A673 (cell line): ENCODE measurements at places on chromosomes 7 and 10. TPM values are rescaled to one million over a fixed set of nuclear protein-coding genes. Genes with fewer than 3 reads are reported as not detected.

- H3K4me3 ChIP-seq = no peak overlapping the region
- no peaks in the 10 kb centered on the region for H3K36me3 ChIP-seq
- DNase-seq = no peak
- no peak overlapping the region for H3K27ac ChIP-seq
- no peaks in the 10 kb centered on the region for H3K27me3 ChIP-seq
- no peaks in the 10 kb centered on the region for H3K4me1 ChIP-seq
Observed at GRCh38 chr10:60414111-60414510, 24.4 kb upstream of the ANK3 start.

DNA sequence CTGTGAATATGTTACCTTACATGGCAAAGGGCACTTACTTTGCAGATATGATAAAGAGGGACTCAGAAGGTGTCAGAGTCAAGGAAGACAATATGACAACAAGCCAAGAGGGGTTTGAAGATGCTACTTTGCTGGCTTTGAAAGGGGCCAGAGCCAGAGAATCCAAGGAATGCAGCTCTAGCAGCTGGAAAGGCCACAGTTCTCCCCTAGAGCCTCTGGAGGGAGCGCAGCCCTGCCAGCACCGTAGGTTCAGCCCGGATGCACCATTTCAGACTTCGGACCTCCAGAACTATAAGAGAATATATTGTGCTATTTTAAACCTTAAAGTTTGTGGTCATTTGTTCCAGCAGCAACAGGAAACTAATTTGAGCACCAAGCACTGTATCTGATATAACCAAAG lies 32.9 kb upstream of the WDR11 start:
- H3K27ac ChIP-seq = no peak overlapping the region
- H3K4me1 ChIP-seq = no peaks in the 10 kb centered on the region
- no peak overlapping the region for H3K4me3 ChIP-seq
- no peaks in the 10 kb centered on the region for H3K36me3 ChIP-seq

- no peaks in the 10 kb centered on the region for H3K27me3 ChIP-seq
- H3K36me3 ChIP-seq = no peaks in the 10 kb centered on the region
- no peak overlapping the region for H3K4me3 ChIP-seq
- peaks cover 15% of the 10 kb centered on the region for H3K4me1 ChIP-seq
Observed at GRCh38 chr10:12476656-12477055, 127.3 kb downstream of the CAMK1D start.

GRCh38 chr7:80106498-80107113 lies 28.0 kb upstream of the GNAI1 start:
- H3K27me3 ChIP-seq = no peaks in the 10 kb centered on the region
- no peaks in the 10 kb centered on the region for H3K4me1 ChIP-seq
- peak; percentile 28 for DNase-seq
- no peaks in the 10 kb centered on the region for H3K36me3 ChIP-seq
- no peak overlapping the region for H3K4me3 ChIP-seq

- H3K4me3 ChIP-seq = no peak overlapping the region
- H3K27ac ChIP-seq = no peak overlapping the region
- H3K36me3 ChIP-seq = no peaks in the 10 kb centered on the region
- H3K4me1 ChIP-seq = no peaks in the 10 kb centered on the region
Observed at GRCh38 chr7:92685136-92686042, 95.2 kb upstream of the FAM133B start.

GRCh38 chr7:42924223-42924838 lies 7.6 kb downstream of the PSMA2 start:
- H3K4me1 ChIP-seq = peaks cover 5% of the 10 kb centered on the region
- no peak overlapping the region for H3K4me3 ChIP-seq
- H3K27ac ChIP-seq = no peak overlapping the region
- H3K27me3 ChIP-seq = no peaks in the 10 kb centered on the region
- DNase-seq = no peak

DNA sequence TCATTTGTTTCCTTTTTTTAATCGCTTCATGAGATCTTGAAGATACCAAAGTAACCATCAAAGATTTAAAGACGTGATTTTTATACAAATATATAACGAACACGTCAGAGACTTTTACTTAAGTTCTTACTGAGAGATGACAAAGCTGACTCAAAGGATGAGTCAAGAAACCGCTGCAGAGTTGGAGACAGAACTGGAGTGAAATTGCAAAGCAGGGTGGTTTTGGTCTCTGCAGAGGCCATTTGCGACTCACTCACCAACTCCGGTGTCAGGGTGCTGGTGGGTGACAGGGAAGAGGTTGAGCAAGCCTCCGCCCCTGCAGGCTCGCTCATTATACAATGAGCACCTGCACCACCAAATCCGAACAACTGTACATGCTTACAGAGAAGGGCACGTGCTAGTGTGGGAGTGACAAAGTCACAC lies 75.2 kb downstream of the DNAJB6 start:
- no peak overlapping the region for H3K4me3 ChIP-seq
- H3K27ac ChIP-seq = no peak overlapping the region
- no peaks in the 10 kb centered on the region for H3K27me3 ChIP-seq
- peaks cover 3% of the 10 kb centered on the region for H3K36me3 ChIP-seq
- no peak for DNase-seq

- no peaks in the 10 kb centered on the region for H3K36me3 ChIP-seq
- no peak for DNase-seq
- H3K27ac ChIP-seq = no peak overlapping the region
- H3K4me3 ChIP-seq = no peak overlapping the region
- H3K4me1 ChIP-seq = no peaks in the 10 kb centered on the region
- no peaks in the 10 kb centered on the region for H3K27me3 ChIP-seq
Observed at GRCh38 chr10:44935966-44936295, 23.7 kb upstream of the RASSF4 start.

DNA sequence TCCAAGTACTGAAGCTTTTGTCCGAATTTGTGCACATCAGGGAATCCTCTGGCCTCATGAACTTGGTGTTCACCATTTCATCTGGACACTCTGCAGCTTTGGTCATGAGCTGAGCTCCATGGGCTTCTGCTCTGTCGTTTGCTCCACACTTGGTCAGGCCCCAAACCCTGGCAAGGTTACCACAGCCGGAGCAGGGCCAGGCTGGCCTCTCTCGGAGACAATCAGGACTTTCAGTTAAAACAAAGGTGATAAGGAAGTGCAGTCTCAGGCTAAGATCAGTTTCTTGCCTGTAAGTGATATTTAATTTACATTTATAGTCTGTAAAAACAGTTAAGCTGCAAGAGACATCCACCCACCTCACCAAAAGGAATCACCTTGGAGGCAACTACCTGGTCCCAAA lies 558.9 kb downstream of the PARD3 start:
- H3K27ac ChIP-seq = no peak overlapping the region
- no peak overlapping the region for H3K4me3 ChIP-seq
- no peak for DNase-seq
- H3K4me1 ChIP-seq = peaks cover 9% of the 10 kb centered on the region
- H3K27me3 ChIP-seq = no peaks in the 10 kb centered on the region
- no peaks in the 10 kb centered on the region for H3K36me3 ChIP-seq

- peaks cover 6% of the 10 kb centered on the region for H3K36me3 ChIP-seq
- peaks cover 3% of the 10 kb centered on the region for H3K4me1 ChIP-seq
- no peak overlapping the region for H3K27ac ChIP-seq
- H3K27me3 ChIP-seq = no peaks in the 10 kb centered on the region
Observed at GRCh38 chr10:102347236-102347828, 48.2 kb upstream of the NFKB2 start.

DNA sequence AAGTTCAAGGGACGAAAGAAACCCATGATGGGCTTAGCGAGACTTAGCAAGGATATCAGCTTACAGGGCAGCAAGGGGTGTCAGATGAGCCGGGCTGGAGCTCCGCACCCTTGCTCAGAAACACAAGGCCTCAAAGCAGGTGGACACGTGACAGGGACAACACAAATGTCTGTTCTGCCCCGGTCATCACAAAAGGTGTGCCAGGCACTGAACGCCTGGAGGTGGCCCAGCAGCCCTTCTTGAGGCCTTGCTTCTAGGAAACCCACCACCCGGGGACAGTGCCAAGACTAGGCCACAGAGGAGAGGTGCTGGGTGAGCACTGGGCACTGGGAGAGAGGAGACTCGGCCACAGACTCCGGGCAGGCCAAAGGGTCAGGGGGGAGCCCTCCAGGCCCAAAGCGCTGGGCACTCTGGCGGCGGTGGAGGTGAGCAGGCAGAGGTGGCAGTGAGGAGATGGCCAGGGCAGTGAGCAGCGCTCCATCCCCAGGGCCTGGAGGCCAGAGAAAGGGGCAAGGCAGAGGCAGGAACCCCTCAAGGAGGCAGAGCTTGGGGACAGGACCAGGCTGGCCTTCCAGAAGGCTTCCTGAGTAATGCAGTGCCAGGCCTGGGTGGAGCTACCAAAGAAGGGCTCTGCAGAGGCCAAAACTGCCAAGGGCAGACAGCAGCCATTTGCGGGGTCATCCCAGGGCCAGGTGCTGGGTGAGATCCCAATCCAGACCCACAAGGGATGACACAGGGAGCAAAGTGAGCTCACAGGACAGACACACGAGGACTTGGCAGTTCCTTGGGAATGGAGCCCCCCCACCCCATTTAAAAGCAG lies 22.7 kb downstream of the EBF3 start:
- peaks cover 12% of the 10 kb centered on the region for H3K4me1 ChIP-seq
- no peak for DNase-seq
- no peak overlapping the region for H3K4me3 ChIP-seq
- H3K36me3 ChIP-seq = peaks cover 38% of the 10 kb centered on the region
- no peak overlapping the region for H3K27ac ChIP-seq

DNA sequence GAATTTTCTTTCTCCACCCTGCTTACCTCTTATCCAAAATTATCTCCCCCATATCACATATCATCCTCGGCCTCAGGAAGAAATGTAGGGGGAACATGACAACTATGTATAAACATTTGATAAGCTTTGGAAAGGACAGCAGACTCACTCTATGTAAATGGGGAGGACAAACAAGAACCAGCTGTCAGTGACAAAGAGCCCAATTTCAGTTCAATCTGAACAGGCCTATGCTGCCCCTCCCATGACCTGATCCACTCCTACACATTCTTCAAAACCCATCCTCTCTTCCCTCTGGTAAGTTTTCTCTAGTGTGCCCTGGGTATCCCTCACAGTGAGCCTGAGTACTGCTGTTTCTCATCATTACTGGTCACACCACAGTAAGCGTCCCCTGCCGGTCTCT lies 20.8 kb downstream of the FZD9 start:
- no peaks in the 10 kb centered on the region for H3K4me1 ChIP-seq
- H3K27me3 ChIP-seq = no peaks in the 10 kb centered on the region
- no peak overlapping the region for H3K4me3 ChIP-seq
- H3K27ac ChIP-seq = no peak overlapping the region
- peaks cover 77% of the 10 kb centered on the region for H3K36me3 ChIP-seq
- DNase-seq = no peak

- H3K4me3 ChIP-seq = no peak overlapping the region
- no peaks in the 10 kb centered on the region for H3K4me1 ChIP-seq
- no peaks in the 10 kb centered on the region for H3K27me3 ChIP-seq
- no peaks in the 10 kb centered on the region for H3K36me3 ChIP-seq
- H3K27ac ChIP-seq = no peak overlapping the region
Observed at GRCh38 chr10:133461027-133461426, 7.3 kb downstream of the SCART1 start.

DNA sequence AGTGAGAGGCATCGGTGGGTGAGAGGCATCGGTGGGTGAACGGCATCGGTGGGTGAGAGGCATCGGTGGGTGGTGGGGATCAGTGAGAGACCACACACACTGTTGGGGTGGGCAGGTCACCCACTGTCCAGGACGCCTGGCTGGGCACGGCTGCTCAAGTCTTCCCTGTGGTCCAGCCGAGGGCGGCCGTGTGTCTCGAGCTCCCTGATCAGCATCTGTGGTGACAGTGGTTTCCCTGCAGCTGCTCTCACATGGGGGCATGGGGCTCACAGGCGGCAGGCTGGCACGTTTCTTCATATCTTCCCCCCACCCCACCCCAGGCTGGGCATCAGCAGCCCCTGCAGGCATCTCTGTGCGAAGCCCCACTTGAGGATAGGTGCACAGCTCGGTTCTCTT lies 78.2 kb downstream of the NKX6-2 start:
- H3K4me1 ChIP-seq = no peaks in the 10 kb centered on the region
- no peak for DNase-seq
- H3K27me3 ChIP-seq = no peaks in the 10 kb centered on the region
- no peak overlapping the region for H3K4me3 ChIP-seq
- H3K27ac ChIP-seq = no peak overlapping the region
- H3K36me3 ChIP-seq = no peaks in the 10 kb centered on the region

- no peak for DNase-seq
- no peak overlapping the region for H3K4me3 ChIP-seq
- no peaks in the 10 kb centered on the region for H3K36me3 ChIP-seq
- peaks cover 19% of the 10 kb centered on the region for H3K4me1 ChIP-seq
Observed at GRCh38 chr10:110458266-110458920, 39.3 kb upstream of the DUSP5 start.

DNA sequence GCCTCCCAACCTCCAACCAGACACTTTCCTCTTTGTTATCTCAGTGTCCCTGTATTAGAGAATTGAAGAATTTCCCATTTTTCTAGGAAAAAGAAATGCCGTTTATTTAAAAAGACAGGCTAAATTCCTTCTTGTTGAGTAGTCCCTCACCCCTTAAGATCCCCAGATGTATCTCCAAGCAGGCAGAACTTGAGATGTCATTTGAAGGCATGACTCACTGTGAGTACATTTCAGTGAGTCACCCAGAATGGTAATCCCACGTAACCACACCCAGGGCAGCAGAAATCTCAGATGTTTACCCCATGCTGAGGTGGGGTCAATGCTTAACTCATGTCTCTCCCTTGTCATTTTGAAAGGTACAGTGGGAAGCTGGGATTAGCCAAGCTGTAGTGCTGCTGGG lies 4.4 kb downstream of the ZNF655 start:
- H3K27me3 ChIP-seq = no peaks in the 10 kb centered on the region
- DNase-seq = peak; percentile 74
- H3K27ac ChIP-seq = no peak overlapping the region
- peaks cover 64% of the 10 kb centered on the region for H3K36me3 ChIP-seq
- no peak overlapping the region for H3K4me3 ChIP-seq
- no peaks in the 10 kb centered on the region for H3K4me1 ChIP-seq

DNA sequence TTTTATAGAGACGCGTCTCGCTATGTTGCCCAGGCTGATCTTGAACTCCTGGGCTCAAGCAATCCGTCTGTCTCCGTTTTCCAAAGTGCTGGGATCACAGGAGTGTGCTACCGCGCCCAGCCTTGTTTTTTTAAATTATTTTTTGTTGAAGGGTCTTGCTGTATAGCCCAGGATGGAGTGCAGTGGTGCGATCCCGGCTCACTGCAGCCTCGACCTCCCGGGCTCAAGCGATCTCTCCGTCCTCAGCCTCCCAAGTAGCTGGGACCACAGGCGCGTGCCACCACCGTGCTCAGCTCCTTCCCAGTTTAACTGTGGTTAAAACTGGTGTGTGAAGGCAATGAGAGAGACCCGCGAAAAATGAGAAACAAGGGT lies 11.0 kb upstream of the HNRNPF start:
- peaks cover 13% of the 10 kb centered on the region for H3K4me1 ChIP-seq
- no peaks in the 10 kb centered on the region for H3K27me3 ChIP-seq
- no peaks in the 10 kb centered on the region for H3K36me3 ChIP-seq
- H3K27ac ChIP-seq = peak overlapping the region; percentile 91
- no peak for DNase-seq

SSBP1 gene
- 186 and 189 TPM in 2 replicates for total RNA-seq

AGR3 gene
- total RNA-seq = not detected in 2 replicates

FAM24A gene
- total RNA-seq = not detected in 2 replicates

ABLIM1 gene
- 34.0 and 38.3 TPM in 2 replicates for total RNA-seq

EGR2 gene
- total RNA-seq = 14.5 and 18.3 TPM in 2 replicates

SEMA3D gene
- 23.3 and 32.0 TPM in 2 replicates for total RNA-seq

NUB1 gene
- total RNA-seq = 36.9 and 39.4 TPM in 2 replicates
